ENCODE measurements at places on chromosomes 16 and 17.
A peak's percentile ranks its signal among the peaks of the same experiment; 100 is the strongest.

GRCh38 chr17:80706463-80706867 lies 161.8 kb downstream of the RPTOR start:
- no peak for DNase-seq

DNA sequence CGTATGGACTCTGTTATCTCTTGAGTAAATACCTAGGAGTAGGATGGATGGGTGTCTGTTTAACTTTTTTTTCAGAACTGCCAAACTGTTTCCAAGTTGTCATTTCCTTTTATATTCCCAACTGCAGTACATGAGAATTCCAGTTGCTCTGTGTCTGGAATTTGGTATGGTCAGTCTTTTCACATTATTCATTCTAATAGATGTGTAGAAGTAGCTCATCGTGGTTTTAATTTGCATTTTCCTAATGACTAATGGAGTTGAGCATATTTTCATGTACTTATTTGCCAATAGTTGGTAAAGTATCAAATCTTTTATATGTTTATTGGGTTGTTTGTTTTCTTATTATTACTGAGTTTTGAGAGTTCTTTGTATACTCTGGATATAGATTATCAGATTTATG lies 27.0 kb downstream of the MRTFB start:
- no peak for DNase-seq

DNA sequence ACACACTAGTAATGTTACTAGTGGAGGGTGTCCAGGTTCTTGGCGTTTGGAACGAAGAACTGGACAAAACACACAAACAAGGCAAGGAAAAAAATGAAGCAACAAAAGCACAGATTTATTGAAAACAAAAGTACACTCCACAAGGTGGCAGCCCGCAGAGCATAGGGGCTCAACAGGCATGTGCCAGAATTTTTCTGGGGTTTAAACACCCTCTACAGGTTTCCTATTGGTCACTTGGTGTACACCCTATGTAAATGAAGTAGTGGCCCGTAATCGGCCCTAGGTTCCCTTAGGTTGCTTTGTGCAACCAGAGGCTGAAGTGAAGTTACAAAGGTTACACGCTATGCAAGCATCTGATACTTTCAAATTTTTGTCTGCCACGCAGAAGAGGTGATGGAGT lies 8.1 kb downstream of the OR2C1 start:
- DNase-seq, result no peak

DNA sequence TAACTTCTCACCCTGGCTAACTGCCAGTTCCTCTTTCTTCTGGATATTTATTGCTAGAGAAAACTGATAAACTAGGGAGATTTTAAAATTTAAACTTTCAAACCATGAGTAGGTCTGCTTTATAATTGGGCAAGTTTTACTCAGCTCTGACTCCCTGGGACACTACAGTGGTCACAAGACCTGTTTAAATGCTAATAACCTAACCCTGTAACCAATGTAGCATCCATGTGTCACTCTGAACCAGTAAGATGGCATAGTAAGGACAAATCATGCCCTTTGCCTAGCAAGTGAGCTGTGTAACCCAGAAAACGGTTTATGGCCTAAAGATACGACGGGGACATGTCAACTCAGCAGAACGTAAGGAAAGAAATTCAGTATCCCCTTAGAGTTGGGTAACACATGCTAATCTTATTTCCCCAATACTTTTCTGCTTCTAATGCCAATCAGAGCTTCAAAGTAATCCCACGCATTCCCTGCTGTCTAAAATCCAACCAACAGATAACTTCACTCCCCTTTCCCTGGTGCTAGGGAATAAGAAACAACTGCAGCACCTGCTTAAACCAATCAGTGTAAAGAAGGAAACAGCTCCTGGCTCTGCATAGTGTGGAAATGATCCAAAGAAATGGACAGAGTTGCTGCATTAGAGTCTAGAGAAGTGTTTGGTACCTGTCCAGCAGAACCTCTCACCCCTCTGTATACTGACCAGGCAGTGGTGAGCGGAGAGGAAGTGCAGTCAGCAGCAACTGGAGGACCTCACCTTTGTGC lies 85.7 kb downstream of the NCOR1 start:
- DNase-seq, result no peak

DNA sequence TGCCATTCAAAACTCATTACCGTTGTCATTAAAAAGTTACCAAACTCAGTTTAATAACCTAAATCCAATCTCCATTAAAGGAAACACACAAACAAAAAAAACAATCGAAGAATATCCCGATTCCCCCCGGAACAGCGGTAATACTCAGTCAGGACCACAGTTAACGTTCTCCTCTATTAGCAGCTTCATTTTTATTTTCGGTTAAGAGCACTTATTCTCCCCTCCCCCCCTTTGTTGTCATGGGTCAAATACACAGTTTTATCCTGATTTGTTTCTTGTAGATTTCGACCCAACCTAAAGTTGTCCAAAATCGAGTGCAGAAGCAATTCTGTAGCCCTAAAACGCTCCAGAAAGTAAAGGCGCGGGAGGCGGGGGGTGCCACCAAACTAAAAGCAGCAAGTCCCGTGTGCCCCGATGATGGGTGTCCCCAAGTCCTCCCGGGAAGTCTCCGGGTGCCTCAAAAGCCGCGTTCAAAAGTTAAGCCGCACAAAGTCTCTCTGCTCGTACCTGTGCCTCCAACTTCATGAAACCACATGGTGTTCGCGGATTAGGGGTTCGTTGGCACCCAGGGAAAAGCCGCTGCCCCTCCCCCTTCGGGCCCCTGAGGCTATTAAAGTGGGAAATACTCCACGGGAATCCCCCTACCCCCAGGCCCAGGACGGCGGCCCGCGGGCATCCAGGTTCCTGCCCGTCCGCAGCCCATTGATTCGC lies 996 bp downstream of the SUMO2 start:
- no peak for DNase-seq

DNA sequence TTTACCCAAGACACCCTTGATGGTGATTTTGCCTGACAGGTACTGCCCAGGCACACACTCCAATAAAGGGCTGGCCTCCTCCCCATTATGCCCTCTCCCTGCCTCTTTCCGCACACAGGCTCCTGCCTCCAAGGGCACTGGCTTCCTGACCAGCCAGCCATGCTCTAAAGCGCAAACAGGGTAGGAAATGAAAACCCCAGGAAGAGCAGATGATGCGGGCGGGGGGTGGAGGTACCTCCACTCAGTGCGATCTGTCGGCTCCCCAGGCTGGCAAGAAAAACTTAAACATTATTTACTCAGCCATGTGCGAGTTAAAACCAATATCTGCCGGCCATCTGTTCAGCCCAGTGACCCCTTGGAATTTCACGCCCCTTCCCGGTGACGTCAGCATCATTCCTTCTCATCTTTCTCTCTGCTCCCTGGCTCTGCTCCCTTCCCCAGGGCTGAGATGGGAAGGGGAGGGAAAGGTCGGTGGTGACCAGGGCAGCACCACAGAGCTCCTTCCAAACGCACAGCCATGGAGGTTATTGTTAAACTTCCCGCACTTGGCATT lies 262.5 kb downstream of the CBLN1 start:
- DNase-seq, result peak; percentile 60

DNA sequence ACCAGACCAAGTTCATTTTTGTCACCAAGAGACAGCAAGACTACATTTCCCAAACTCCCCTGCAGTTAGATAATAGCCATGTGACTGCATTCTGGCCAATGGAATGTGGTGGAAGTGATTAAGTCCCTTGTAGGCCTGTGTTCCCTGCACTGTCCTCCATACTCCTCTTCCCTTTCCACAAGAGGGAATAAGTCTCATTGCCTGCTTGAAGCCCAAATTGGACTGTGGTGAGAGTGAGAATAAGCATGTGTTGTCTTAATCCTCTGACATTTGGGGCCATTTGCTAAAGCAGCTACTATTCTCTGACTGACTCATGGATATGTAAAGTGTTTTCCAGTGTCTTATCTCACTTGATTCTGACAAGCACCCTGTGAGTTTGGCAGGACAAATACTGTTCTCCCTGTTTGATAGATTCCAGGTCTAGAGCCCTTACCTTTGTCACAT lies 20.7 kb downstream of the PIK3R6 start:
- DNase-seq, result no peak
